ENCODE measurements at places on chromosomes 1 and 21. TPM values are rescaled to one million over a fixed set of nuclear protein-coding genes. Genes with fewer than 3 reads are reported as not detected.

ESPN gene
- 0.47 TPM for total RNA-seq

HTR1D gene
- not detected for total RNA-seq

GSTM1 gene
- total RNA-seq: not detected

HSPA6 gene
- total RNA-seq: 0.48 TPM

GRCh38 chr1:88029899-88030298 lies 654.2 kb upstream of the PKN2 start:
- DNase-seq: no peak

- DNase-seq: peak; percentile 57
These were observed 54.6 kb upstream of the LBR start for GRCh38 chr1:225482421-225482950.

GRCh38 chr1:10759413-10760200 lies 36.8 kb downstream of the CASZ1 start:
- no peak for DNase-seq

DNA sequence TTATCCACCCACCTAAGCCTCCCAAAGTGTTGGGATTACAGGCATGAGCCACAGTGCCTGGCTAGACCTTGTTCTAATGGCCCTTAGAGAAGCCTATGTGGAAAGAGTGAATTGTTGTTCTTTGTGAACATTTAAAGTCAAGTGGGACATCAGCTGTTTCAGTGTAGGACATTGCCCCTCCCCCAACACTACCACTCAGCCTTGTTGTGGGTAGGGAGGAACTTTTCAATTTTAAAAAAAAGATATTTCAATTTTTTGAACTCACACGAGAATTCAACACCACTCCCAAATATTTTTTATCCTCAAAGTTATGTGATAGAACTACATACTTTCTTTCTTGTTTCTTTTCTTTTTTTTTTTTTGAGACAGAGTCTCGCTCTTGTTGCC lies 36.7 kb upstream of the TMEM222 start:
- DNase-seq: no peak
